Midbrain (tissue), 1 donor: ENCODE measurements at places on chromosomes 16 and 17.

DNA sequence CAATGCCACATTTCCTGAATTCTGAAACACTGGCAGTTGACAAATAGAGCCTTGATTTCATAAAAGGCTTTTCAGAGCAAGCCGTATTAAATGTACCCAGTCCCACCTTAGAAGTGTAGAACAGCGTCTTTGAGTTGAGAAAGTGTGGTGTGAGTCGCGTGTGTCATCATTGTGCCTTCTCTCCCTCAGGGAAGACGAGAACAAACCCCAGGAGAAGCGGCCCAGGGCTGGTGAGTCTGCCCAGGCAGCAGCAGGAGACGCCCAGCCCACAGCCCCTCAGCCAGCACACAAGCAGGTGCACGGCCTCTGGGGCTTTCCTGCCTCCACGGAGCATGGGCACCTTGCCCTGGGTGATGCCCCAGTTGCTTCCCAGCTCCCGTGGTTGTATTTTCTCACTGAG lies 34.0 kb downstream of the CIBAR2 start:
- no peak for DNase-seq

DNA sequence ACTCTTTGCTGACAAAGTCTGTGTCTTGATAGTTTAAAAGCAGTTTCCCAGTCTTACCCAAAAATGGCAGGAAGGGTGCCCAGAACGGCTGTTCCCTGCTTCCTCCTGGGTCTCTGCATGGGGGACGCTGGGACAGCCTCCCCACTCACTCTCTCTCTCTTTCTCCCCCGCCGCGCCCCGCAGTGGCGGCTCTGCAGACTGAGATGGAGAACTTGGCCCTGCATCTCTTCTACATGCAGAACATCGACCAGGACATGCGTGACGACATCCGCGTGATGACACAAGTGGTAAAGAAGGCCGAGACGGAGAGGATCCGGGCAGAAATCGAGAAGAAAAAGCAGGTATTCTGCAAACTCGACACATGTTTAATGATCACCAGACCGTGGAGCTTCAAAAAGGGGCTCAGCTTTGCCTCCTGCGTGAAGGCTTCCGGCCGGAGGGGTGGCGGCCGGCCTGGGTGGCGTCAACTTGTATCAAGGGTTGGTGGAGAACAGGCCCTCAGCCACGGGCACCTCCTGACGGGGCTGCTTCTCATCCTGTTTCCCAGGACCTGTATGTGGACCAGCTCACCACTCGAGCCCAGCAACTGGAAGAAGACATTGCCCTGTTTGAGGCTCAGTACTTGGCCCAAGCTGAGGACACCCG lies 22.0 kb downstream of the CCDC40 start:
- DNase-seq = no peak

- peak; percentile 94 for DNase-seq
Observed at GRCh38 chr16:71808593-71809459, at the start of gene AP1G1. AP1G1 (minus strand) TSS chr16:71808834; CDS start chr16:71789479, 19,355 bp downstream.

- DNase-seq = peak; percentile 60
Observed at GRCh38 chr16:13909872-13910303, 10.1 kb upstream of the ERCC4 start.

DNA sequence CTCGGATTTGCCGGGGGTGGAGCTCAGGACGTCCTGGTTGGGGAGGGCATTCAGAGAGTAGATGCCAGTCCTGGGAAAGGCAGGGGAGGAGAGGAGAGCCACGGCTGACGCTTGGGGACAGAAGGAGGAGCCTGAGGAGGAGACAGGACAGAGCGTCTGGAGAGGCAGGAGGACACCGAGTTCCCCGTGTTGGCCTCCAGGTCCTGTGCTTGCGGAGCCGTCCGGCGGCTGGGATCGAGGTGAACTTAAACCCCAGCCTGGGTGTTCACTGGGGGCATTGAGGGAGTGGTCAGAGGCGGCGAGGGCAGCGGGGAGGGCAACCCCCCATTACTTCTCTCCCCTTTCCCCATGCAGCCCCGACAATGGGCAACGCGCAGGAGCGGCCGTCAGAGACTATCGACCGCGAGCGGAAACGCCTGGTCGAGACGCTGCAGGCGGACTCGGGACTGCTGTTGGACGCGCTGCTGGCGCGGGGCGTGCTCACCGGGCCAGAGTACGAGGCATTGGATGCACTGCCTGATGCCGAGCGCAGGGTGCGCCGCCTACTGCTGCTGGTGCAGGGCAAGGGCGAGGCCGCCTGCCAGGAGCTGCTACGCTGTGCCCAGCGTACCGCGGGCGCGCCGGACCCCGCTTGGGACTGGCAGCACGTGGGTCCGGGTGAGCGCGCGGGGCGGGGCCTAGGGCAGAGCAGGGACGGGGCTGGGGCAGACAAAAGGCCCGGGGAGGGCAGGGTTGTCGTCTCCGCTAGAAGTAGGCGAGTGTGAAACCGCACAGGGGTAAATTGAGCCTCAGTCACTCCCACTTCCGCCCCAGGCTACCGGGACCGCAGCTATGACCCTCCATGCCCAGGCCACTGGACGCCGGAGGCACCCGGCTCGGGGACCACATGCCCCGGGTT lies 3.7 kb downstream of the NOL3 start:
- peak; percentile 81 for DNase-seq

DNA sequence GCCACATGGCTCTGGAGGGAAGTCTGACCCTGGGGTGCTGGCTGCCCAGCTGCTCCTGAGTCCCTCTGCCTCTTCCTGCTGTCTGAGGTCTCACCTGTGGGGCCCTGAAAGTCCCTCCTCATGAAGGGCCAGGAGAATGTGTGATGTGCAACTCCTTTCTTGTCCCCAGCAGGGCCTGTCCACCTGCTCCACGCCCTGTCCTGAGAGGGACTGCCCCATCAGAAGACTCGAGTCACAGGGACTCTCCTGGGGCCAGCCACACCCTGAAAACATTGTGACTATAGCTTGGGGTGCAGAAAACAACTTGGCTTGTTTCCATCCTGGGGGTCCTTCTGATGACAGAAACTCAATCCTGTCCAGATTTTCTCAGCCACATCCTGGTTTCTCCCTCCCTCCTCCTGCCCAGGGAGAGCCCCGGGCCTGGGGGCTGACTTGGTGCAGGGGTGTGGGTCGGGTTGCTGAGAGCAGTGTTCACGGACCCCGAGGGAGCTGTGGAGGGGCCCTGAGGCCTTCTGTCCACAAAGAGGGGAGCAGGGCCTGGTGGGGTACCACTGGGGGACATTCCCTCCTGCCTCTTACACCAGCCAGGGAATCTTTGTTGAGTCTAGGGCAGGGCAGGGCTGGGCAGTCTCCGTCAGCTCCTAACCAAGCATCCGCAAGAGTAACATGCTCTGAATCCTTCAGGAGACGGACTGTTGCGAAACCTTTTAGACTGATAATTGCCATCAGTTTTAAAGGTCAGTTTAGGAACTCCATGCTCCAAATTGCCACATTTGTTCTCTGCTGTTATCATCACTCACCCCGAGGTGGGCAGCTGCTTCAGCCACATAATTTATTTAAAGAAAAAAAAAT lies 45.9 kb downstream of the NT5M start:
- DNase-seq = no peak

GRCh38 chr17:18039535-18040260 lies 490 bp downstream of the GID4 start:
- no peak for DNase-seq

- peak; percentile 37 for DNase-seq
Observed at GRCh38 chr17:58329035-58329809, 627 bp upstream of the TSPOAP1 start.

- DNase-seq = no peak
Observed at GRCh38 chr17:4501295-4501949, 2.7 kb downstream of the SPNS2 start.

DNA sequence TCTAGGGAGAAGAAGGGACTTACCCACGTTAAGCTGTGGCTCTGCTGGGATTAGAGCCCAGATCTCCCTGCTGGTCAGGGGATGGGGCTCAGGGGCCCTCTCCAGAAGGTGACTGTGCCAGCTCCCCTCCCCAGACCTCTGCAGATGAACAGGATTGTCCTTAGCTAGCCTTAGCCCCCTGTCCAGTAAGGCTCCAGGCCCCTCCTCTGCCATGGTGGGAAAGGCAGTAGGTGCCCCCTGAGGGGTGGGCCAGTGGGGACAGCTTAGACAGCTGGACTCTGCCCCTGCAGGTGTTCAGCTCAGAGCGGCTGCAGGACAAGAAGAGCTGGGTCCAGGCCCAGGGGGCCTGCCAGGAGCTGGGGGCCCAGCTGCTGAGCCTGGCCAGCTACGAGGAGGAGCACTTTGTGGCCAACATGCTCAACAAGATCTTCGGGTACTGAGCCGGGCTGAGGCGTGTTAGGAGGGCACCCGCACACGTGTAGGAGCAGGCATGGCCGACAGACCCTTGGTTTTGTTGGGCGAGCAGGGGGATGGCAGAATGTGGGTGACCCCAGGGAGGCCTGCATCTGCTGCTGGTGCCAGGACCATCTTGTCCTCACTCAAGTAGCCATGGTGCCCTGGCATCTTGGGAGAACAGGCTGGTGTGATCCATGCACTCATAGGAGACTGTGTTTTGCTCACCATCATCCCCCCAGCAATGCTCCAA lies 50.9 kb downstream of the MRC2 start:
- DNase-seq = no peak

DNA sequence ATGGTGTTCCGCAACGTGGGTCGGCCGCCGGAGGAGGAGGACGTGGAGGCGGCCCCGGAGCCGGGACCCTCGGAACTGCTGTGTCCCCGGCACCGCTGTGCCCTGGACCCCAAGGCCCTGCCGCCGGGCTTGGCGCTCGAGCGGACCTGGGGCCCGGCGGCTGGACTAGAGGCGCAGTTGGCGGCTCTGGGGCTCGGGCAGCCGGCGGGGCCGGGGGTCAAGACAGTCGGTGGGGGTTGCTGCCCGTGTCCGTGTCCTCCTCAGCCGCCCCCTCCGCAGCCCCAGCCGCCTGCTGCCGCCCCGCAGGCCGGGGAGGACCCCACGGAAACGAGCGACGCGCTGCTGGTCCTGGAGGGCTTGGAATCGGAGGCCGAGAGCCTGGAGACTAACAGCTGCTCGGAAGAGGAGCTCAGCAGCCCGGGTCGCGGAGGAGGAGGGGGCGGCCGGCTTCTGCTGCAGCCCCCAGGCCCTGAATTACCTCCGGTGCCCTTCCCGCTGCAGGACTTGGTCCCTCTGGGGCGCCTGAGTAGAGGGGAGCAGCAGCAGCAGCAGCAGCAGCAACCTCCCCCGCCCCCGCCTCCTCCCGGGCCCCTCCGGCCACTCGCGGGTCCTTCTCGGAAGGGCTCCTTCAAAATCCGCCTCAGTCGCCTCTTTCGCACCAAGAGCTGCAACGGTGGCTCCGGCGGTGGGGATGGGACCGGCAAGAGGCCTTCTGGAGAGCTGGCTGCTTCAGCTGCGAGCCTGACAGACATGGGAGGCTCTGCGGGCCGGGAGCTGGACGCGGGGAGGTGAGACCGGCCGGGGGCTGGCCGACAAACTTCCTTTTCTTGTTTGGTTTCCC lies 821 bp downstream of the SOCS7 start:
- peak; percentile 43 for DNase-seq

DNA sequence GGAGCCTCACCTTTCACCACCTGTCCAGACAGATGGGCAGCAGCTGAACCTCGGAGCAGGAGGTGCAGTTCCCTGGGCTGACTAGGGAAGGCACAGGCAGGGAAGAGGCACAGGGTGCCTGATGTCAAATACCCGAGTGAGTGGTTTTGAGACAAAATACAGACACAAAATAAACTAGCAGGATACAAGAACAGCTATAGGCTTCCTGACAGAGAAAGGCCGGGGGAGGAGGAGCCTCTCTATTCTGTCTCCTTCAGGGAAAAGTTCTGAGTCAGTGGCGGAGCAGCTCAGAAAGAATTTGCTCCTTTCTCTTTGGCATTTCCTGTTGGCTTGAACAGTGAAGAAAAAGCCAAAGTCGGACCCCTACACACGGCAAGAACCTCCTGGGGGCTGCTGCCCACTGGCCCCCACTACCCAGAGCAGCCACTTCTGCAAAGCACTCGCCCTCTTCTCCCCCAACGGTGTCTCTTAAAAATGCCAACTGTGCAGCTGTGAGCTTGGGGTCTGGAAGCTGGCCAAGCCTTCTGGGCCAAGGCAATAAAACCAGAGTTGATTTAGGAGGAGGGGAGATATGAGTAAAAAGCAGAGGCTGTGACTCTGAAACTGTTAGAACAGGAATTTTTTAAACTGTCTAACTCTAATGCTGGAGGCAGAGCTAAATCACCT lies 14.4 kb upstream of the FAAP100 start:
- DNase-seq = no peak

DNA sequence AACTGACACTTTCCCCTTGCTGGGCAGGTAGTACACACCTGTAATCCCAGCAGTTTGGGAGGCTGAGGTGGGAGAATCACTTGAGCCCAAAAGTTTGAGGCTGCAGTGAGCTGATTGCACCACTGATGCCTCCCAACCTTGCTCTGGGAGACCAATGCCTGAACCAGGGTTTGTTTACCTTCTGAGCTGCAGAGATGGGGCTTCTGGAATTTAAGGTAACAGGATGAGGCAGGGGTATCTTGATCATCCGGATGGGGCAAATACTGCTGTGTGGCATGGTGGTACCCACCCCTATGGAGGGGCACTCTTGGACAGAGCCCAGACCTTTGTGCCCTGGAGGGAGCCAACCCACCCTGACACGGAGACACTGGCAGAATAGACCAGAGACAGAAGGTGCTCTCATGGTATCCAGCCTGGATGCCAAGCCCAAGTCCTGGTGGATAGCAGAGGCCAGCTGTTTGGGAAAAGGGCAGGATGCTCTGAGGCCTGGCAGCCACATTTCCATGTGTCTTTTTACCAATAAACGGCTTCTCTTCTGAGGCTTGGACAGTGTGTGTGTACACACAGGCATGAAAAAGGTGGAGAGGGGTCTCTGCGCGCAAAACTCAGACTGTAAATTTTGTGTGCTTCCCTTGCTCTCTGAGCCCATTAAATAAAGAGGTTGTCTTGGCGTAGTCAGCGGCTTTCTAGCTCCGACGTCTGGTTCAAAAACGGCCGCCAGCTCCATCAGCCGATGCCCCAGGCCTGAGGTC lies 4.4 kb downstream of the ZNF48 start:
- no peak for DNase-seq
